Natural killer cell (primary cell): ENCODE measurements at places on chromosomes 2 and 18.

DNA sequence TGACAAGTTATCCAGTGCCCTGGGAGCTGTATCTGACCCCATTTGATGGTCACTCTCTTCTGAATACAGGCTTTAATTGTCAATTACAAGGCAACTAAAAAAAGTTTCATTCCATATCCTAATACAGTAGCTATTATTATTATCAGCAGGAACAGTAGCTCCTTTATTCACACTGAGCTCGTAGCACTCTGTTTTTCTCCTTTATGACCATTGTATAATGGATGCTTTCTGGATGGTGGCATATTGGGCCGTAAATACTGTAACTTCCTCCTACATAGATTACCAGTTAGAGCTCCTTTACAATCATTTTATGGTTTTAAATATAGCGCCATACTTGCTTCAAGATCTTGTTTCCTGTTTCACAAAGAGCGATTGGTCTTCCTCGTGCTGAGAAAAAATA is 1040.3 kb downstream of the TSN start:
- DNase-seq: no peak

DNA sequence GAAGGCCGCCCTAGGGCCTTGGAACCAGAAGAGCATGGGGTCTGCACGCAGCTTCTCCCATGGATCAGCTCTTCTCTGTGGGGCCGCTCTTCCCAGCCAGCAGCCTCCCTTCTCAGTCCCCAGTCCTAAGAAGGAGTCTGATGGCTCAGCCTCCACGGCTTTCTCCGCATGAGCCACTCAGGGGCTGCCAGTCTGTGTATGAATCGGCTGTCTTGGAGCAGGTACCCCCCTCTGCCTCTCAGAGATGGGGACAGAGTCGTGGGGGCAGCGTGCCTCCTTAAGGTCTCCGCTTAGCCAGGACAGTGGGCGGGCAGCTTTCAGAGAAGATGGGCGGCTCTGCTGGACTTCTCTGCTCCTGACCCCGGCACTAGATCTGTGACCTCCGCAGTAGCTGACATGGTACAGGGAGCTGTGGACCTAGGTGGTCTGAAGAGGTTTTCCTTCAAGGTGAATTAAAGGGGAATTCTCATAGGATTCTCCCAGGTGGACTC is 21.6 kb downstream of the INPP5D start:
- DNase-seq: no peak

GRCh38 chr2:45826460-45826859 is 175.0 kb downstream of the PRKCE start:
- no peak for DNase-seq

- DNase-seq: no peak
These were observed 126.0 kb downstream of the LPIN1 start for GRCh38 chr2:11872247-11872947.

DNA sequence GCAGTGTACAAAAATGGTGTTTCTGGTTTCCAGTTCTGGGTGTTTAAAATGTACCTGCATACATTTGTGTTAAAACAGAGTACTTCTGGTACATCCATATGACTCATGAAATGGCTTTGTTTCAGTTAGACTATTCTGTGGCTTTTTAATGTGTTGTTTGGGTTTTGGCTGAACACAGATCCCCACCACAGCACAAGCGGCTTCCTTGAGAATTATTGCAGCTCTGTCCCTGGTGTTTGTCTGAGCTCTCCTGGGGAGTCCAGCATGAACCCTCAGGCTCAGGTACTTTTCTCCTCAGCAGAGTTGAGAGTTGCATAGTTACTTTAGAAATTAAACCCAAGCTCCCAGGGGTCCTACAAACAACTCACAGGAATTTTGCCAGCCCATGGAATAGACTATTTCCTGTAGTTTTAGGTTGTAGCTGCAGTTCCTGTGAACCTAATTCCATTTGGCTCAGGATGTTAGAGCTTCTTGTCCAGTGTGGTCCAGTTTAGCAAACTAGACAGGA is 64.8 kb upstream of the EML6 start:
- DNase-seq: no peak

DNA sequence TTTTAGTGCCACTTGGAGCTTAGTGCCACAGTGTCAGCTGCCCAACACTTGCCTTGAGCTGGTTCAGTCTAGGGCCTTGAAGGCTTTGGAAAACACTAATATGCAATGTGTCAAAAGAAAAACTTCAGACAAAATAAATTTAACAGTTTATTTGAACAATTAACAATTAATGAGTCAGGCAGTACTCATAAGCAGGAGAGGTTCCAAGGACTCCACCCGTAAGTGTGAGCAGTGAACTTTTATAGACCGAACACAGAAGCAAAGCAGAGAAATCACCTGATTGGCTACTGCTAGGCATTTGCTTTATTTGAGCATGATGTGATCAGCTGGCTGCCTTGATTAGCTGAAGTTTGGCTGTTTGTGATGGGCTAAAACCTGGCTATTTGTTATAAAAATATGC is 49.5 kb upstream of the TBC1D8 start:
- DNase-seq: no peak

- no peak for DNase-seq
These were observed 2.2 kb downstream of the SERPINE2 start for GRCh38 chr2:224036731-224037361.

DNA sequence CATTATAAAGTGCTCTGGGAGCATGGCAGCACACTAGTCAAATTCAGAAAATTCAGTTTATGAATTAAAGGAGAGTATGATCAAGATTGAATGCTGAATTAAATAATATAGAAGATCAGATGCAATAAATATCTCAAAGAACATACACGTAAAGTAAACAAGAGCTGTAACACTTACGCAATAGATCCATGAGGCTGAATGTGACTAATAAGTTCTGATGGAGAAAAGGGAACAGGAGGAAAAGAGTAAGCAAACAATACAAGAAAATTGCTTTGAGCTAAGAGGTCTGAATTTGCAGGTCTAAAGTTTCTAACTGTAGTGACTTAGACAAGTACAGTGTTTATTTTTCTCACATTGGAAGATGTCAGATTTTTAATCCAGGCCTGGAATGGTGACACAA is 646.7 kb upstream of the ZNF804A start:
- no peak for DNase-seq
